Stimulated activated CD8-positive, alpha-beta memory T cell treated with anti-CD3 and anti-CD28 coated beads, Interleukin-12 subunit alpha, Interleukin-12 subunit beta, amount 100 ng/mL, for 1 hour (primary cell): ENCODE measurements at places on chromosomes 3 and 15.

DNA sequence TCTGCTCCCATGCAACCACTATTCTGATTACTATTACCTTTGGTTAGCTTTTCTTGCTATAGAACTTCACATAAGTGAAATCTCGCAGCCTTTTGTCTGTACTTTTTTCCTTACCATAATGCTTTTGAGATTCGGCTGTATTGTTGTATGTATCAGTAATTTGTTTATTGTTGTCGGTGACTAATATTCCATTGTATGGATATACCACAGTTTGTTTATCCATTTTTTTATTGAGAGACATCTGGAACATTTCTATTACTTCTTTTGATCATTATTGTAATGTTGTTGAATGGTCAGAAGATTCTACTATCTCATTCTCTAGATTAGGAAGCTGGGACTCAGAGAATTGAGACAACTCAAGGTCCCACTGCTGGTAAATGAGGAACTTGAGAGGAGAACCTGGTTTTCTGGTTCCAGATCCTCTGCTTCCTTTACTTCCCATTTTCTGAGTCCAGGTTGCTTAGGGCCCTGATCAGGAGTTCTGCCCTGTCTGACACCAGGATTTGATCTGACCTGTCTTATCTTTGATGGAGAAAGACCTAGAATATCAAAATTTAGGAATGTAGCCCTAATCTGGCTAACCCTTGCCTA is 18.2 kb upstream of the SPTSSB start:
- no peak for DNase-seq

DNA sequence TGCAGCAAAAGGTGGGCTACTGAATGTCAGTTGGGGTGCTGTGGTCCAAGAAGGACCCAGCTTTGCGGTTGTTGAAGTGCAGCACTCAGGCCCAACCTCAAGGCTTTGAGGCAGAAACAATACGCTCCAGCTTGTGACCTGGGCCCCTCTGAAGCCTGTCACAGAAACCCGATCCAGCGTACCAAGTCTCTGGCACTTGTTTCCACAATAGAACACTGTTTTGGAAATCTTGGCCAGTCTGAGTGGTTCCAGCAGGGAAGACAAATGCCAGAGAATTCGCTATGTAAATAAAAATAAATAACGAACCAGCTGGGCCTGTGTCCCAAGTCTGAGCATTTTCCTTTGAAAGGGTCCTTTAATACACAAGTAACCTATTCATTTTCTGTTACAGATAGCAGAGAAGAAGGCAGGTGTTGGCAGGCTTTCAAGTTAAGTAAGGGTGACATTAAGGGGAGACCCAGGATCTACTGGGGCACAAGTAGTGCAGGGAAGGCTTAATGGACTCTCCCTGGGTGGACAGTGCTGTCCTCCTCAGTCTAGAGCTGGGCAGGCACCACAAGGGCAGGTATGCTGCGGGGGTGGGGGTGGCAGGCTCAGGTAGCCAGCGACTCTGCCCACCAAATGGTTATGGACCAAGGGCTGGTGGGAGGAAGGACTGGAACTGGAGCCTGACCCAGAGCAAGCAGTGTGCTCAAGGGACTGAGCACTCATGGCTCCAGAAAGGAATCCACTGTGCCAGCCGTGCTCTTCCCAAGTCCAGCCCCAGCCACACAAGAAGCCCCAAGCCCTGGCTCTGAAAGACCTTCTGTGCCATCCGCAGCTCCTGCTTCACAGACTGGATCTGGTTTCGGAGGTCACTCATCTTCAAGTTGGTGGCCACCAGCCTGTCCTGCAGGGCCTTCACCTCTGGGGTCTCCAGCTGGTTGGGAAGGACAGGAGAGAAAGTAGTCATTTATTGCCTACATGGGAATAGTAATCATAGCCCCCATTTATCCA is 26.3 kb downstream of the CCDC13 start:
- DNase-seq = no peak

DNA sequence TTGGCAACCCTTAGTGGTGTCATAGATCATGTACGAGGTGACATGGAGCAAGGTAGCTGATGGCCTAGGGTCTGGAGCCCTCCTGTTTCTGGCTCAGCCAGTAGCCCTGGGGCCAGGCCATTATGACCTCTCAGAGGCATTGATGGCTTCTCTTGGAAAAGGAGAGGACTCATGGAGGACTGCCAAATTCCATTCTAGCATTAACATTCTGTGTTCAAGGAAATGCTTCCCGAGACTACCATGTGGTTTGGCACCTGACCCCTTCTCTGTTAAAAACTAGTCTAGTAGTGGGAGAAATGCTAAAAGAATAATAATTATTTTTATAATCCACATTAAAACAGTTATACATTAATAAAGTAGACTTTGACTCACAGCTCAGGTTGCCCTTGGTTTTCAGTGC is 40.2 kb upstream of the ADAMTSL3 start:
- no peak for DNase-seq

DNA sequence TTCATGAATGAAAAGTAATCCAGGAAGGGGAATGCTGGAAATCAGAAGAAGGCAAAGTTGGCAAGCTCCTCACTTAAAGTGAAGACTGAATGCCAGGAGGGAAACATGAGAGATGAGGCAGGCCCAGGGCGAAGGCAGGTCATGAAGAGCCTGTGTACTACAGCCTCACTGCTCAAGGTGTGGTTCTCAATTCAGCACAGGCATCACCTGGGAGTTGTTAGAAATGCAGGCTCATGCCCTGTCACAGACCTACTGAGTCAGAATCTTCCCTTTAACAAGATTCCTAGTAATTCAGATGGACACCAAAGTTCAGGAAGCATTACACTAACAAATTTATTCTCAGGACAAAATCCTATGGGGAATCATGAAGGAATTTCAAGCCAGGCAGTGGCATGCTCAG is 14.2 kb downstream of the MYO5A start:
- DNase-seq = no peak

DNA sequence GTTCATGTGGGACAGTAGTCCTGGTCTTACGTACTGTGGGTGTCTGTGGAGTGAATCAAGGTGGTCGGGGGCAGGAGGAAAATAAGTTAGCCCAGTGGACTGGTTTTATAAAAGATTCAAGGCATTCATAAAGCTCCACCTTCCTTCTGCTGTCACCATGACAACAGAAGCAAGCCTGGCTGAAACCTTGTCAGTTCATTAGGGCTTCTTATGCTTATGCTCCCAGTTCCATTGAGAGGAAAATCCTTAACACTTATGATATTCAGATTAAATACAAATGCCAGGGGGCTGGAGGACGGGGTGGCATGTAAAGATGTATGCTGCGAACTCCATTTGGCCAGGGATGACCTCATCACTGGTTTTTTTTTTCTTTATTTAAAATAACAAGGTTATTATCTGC is 283.1 kb upstream of the ATP10A start:
- no peak for DNase-seq

GRCh38 chr3:188352196-188352927 is 198.4 kb downstream of the LPP start:
- no peak for DNase-seq

GRCh38 chr3:179196098-179196497 is 47.9 kb downstream of the PIK3CA start:
- DNase-seq = no peak

GRCh38 chr15:99105514-99106341 is 848 bp downstream of the SYNM start:
- no peak for DNase-seq

- no peak for DNase-seq
These were observed 316.9 kb upstream of the UMPS start for GRCh38 chr3:124413393-124413792.
